ENCODE measurements at places on chromosomes 6 and 20. TPM values are rescaled to one million over a fixed set of nuclear protein-coding genes. Genes with fewer than 3 reads are reported as not detected.

FOXQ1 gene
- total RNA-seq, result 6.5 TPM

CMTR1 gene
- total RNA-seq, result 57.3 TPM

JAG1 gene
- total RNA-seq, result 34.9 TPM

WFDC2 gene
- not detected for total RNA-seq

COX4I2 gene
- total RNA-seq, result not detected

Measured in smooth muscle cell of trachea (primary cell).